ENCODE measurements at places on chromosomes 4 and X.

GRCh38 chr4:1802151-1802715, 9.1 kb downstream of the FGFR3 start:
- DNase-seq, result no peak

GRCh38 chrX:154002215-154002719, 17.4 kb downstream of the IRAK1 start:
- peak; percentile 83 for DNase-seq

DNA sequence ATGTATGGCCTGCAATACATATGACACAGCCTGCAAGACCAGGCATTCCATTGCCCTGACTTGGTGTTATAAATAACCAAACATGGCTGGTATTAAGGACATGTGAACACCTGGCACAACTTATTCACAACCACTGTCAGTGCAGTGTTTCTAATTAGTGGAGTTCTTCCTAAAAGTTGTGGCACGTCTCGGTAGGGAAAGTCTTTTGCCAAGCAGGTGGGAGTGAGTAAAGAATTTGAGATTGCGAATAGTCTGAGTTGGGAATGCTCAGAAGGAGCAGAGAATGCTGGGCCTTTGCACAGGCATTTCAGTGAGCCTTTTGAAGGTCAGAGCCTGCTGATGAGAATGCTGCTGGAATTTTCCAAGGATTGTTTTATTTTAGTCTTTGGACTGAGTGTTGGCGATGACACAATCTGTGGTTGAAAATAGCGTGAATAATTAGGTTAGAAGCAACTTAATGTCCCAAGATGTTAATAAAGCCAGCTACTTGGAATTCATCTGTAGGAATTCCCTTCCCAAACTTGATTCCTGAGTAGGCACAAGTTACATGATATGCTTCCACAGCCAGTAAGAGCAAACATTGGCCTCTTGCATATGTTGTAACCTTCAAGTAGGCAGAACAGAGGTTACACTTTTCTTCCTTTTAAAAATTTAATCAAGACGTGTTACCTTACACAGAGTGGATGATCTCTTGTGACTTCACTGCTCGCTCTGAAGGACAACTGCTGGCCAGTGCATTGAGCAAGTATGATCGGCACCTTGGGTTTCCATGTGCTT, 83.6 kb upstream of the PGRMC2 start:
- no peak for DNase-seq

DNA sequence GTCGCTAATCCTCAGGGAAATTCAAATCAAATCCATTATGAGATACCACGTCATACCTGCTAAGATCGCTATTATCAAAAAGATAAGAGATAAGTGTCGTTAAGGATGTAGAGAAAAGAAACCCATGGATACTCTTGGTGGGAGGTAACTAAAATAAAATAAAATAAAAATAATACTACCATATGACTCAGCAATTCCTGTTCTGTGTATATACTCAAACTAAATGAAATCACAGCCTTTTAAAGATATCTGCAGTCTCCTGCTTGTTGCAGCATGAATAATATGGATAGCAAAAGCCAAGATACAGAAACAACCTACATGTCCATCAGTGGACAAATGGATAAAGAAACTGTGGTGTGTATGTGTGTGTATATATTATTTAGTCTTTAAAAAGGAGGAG, 105.8 kb upstream of the IL15 start:
- DNase-seq, result no peak

DNA sequence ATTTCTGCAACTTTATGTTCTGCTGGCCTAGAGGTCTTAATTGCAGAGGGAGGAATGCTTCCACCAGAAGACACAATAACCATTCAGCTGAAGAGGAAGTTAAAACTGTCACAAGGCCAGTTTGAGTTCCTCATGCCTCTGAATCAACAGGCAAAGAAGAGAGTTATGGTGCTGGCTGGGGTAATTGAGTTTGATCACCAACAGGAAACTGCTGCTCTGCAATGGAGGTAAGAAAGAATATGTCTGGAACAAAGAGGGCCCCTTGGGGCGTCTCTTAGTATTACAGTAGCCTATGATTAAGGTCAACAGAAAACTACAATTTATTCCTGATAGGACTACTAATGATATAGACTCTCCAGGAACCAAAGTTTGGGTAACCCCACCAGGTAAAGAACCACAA, 744.0 kb downstream of the FSTL5 start:
- peak; percentile 73 for DNase-seq

DNA sequence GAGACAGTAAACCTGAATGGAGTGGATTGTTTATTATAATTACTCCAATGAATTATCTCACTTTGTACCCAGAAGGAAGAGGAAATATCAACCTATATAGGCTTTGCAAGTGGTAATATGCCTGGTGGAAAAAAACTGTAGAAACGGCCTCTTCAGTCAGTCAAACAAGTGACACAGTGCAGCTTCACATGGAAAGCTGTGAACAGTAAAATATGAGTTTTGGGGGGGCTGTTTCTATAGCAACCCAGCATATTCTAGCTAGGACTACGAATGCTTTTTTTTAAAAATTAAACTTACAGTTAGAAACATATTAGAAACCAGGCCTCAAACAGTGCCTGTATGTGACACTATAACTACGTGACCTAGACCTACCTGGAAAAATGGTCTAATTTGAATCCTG, 150.1 kb downstream of the PPP1R2C start:
- no peak for DNase-seq

- no peak for DNase-seq
These were observed 46.1 kb upstream of the GPR78 start for GRCh38 chr4:8534129-8534528.

- no peak for DNase-seq
These were observed 60.5 kb upstream of the PGRMC2 start for GRCh38 chr4:128347930-128348660.

DNA sequence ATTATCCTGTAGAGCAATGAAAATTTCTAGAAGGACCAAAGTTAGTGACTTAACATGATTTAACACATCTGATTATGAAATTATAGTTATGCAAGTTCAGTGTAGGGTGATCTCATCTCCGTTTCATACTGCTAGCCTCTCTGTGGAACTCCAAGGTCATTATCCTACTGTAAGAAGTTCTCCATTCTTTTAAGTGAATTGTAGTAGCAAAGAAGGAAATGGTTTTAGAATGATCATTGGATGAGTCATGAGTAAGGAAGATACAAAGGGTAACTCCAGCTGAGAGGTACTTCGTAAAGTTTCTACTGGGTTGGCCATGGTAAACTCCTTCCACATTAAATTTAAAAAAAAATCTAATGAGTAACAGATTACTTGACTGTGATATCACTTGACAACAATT, 215.0 kb upstream of the GIMD1 start:
- peak; percentile 67 for DNase-seq

DNA sequence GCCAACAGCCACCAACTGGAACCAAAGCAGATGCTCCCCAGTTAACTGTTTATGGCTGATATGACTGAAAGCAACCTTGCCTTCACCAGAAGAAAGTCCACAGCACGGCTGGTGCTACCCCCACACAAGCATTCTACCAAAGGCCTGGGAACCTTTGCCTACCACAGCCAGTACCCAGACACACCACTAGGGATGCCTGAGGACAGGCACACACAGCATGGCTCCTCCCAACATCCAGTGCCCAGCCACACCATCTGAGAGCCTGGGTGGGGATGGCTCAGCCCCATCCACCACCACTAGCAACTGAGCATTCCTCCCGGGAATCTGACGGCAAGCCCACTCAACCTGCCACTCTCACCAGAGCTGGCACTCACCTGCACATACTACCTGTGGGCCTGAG, 178.6 kb downstream of the SLC7A11 start:
- DNase-seq, result no peak

GRCh38 chr4:84477738-84478137, 21.4 kb downstream of the NKX6-1 start:
- no peak for DNase-seq

- DNase-seq, result no peak
These were observed 384.6 kb downstream of the PPP3CA start for GRCh38 chr4:100962698-100963097.

GRCh38 chrX:9535101-9535500, 70.2 kb downstream of the TBL1X start:
- no peak for DNase-seq

- DNase-seq, result no peak
These were observed 287.3 kb downstream of the USP46 start for GRCh38 chr4:52371841-52372240.

DNA sequence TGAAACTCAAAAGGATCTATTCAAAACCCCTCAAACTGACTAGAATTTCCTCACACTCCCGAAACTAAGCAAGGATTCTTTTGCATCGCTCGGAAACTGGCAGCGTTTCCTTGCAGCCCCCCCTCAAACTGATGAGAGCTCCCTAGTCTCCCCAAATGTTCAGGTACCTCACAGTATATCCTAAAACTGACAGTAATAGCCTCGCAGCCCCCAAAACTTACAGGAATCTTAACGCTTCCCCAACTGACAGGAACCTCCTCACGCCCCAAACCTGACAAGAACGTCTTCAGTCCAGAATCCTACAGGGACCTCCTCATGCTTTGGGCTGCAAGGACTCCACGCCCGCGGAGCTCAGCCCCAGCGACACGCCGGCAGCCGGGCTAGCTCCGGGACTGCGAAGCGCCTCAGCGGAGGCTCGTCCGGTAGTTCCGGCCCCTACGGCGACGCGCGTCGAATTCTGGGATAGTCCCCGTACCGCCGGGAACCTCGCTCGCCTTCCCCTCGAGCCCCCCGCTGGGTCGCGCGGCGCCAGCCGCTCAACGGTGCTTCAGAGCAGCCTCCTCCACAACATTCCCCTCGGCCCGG, 640 bp downstream of the PHF8 start:
- DNase-seq, result peak; percentile 45

DNA sequence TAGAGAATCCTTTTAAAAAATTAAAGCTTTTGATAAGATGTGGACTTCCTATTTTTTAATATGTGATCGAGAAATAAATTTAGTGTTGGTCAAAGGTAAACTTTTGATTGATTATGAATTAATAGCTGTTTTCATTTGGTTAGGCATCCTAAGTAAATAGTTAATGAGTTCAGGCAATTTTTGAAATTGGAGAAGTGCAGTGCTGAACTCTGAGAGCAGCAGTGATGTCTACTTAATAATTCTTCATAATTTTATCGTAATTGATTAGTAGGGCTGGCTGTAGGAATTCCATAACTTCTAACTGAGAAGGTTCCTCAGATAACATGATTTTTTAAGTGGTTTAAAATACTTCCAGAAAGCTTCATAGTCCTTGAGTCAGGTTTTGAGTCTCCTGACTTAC, 1.5 kb downstream of the MND1 start:
- no peak for DNase-seq

DNA sequence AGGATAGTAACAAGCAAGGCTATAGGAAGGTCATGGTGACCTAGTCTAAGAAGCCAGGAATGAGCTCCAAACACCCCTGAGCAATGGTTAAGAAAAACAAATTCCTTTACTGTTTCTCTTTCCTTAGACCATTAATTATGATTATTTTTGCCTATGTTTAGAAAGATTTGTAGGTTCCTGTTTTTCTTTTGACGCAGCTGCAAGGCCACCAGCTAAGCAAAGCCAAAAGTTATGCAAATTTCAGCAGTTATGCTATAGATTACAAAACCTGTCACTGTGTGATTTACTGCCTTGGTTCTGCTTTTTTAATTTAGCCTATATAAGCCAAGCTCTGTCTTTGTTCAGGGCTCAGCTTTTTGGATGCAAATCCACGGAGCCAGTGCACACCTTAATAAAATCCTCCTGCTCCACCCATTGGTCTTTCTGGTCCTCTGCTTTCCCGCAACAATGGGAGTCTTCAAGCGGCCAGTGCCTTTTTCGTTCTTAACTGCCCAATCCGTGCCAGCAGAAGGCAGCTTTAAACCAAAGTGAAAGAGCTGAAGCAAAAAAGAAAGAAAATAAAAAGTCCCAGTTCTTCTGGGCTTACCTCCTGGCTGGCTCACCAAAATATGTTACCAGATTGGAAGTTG, 1.4 kb upstream of the CEP135 start:
- peak; percentile 84 for DNase-seq

- DNase-seq, result peak; percentile 14
These were observed 215.5 kb upstream of the VEGFC start for GRCh38 chr4:177008071-177008835.

DNA sequence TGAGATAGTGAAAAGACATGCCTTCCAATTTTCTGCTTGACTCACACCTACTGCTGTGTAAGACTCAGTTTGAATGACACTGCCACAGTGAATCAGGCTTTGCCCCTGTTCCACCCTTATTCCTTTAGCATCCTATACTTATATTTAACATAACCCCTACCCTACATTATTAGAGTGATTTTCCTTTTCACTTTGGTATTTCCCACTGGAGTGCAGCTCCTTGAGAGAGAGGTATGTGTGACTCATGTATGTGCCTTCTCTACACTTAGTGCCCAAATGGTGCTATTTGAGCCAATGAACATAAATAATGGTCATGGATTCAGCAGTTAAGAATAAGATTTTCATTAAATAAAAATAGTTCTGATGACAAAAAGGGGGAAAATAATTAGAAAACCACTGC, 69.5 kb downstream of the RRAGB start:
- DNase-seq, result no peak

GRCh38 chr4:15983610-15984009, 20.6 kb upstream of the FGFBP2 start:
- peak; percentile 24 for DNase-seq

DNA sequence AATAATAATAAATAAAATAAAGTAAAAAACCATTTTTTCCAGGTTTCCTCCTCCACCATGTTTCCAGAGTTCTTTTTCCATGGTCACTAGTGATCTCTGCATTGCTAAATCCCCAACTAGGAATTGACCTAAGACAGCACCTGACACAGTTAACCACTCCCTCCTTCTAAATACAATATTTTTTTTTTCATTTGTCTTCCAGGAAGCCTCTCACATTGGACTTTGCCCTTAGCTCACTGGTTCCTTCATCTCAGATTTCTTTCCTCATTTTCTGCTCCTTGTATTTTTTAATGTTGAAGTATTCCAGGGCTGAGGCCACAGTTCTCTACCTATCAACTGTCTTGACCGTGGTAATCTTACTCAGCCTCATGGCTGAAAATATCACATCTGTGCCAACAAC, 187.3 kb upstream of the FAM241A start:
- no peak for DNase-seq

GRCh38 chrX:51158231-51158630, 174.4 kb upstream of the NUDT10 start:
- no peak for DNase-seq

DNA sequence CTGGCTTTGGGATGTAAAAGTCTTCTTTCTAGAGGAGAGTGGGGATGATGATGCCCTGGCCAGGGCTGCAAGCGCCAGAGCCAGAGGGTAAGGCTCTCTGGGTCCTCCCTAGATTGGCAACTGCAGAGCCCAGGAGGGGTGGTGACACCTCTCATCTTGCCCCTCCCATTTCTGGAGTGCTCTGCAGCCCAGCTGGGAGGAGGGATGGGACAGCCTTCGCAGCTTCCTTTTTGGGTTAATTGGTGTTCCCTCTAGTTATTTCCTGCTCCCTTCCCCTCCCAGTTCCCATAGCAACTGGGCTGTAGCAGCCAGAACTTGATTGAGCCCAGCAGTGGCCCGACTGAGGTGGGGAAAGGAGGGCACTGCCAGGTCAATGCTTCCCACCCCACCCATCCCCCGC, 19.2 kb downstream of the NALF2 start:
- no peak for DNase-seq

DNA sequence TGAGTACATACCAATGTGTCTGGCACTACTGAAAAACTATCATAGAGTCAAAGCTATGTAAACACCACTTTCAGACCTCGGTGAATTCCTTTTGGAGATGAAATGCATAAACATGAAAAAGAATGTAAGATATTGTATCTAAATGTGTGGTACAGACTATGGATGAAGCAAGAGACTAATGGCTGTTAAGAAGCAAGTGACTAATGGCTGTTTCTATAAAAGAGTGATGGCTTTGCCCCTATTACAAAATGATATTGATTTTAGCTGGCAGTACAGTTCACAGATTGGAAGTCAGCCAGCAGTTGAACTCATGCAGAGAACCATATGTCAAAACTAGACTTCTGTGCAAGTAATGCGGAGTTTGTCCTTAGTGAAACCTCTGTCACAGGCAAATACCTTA, 359.3 kb downstream of the GRXCR1 start:
- no peak for DNase-seq

All from suppressor macrophage treated with lipopolysaccharide for 1 hour (primary cell).